Breast epithelium (tissue), 4 donors: ENCODE measurements at places on chromosomes 3 and 15. TPM values are rescaled to one million over a fixed set of nuclear protein-coding genes. Genes with fewer than 3 reads are reported as not detected.

GRCh38 chr3:17360991-17361390, 381.4 kb downstream of the TBC1D5 start:
- no peak for DNase-seq

Gene CFAP100
- total RNA-seq: not detected

GRCh38 chr3:12073106-12073505, 68.9 kb downstream of the SYN2 start:
- no peak for DNase-seq

DNA sequence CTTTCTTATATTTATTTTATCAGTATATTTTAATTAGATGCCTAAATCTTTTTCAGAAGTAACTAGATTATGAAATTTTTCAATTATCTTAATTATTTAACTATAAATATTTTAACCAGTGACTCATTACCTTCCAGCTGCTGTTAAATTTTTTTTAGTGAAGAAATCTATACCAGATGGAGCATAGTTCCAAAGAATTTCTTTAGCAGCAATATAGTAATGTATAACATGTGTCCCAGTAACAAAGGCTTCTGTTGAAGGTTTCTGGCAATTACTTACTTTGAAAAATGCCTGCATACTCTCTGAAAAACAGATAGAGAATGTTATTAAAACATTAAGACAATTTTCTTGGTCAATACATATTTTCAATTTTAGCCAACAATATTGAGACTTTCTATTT, 45.1 kb upstream of the CP start:
- no peak for DNase-seq

- DNase-seq: no peak
Observed at GRCh38 chr3:108437439-108437838, 73.0 kb downstream of the MYH15 start.

Gene CAPN3
- 27.1 TPM for total RNA-seq

Gene DNAH12
- total RNA-seq: 0.32 TPM
